ENCODE measurements at places on chromosomes 2 and 18.

GRCh38 chr2:162840598-162841246 lies 2.2 kb upstream of the KCNH7 start:
- DNase-seq = no peak

DNA sequence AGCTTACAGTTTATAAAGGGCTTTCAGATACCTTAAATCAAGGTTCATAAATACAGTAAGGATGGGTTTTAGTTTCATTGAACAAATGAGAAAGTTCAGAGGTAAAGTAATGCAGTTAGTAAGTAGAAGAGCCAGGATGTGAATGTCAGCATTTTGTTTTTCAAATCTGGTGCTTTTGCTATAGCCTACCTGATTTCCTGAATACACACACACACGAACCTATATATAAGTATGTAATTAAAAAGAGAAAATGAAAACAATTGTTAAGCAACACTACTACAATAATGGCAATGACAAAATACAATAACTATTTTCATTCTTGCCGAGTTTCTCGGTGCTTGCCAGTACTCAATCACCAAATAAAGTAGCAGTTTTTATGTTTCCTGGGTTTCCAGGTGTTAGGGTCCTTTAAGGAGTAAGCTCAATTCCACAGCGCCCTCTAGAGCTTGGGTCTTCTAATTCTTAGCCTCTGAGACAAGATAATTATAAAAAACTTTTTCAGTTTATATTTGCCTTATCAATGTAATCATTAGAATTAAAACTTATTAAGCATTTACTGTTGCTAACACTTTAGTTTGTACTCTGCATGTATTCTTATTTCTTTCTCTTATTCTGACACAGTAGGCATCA lies 512.9 kb upstream of the ACVR2A start:
- no peak for DNase-seq

DNA sequence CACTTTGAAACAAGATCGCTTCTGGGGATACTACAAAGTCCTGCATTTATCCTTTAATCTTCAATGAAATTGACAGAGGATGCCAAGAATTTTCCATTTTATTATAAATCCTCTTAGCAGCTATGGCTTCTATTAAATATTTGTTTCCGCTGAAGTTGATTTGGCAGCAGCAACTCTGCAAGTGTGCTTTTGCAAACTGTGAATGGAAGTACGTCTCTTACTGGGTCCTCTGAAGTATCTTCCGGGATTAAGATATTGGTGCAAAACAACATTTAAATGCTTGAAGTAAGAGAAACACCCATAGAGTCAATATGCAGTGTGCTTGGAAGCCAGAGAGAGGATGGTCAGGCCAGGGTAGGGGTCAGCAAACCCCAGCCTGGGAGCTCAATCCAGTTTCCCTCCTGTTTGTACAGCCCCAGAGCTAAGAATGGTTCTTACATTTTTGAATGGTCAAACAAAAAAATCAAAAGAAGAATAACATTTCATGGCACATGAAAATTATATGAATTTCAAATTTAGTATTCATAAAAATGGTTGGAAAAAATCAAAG lies 13.6 kb downstream of the CCDC68 start:
- no peak for DNase-seq

DNA sequence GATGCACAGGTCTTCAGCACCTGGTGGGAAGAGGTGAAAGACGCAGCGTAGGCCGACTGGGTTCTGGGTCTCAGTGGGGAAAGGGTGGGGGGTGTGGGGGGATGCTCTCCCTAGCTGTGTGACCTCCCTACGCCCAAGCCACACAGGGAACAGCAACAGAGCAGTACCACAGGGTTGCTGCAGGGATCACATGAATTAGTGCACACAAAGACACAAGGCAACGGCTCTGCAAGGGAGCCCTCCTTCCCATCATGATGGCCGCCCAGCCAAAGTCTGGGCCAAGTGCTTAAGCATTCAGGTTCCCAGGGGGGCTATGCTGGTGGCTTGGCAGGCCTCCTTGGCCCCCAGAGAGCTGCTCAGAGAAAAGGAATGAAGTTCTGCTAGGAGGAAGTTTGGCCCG lies 28.2 kb upstream of the GBX2 start:
- no peak for DNase-seq

DNA sequence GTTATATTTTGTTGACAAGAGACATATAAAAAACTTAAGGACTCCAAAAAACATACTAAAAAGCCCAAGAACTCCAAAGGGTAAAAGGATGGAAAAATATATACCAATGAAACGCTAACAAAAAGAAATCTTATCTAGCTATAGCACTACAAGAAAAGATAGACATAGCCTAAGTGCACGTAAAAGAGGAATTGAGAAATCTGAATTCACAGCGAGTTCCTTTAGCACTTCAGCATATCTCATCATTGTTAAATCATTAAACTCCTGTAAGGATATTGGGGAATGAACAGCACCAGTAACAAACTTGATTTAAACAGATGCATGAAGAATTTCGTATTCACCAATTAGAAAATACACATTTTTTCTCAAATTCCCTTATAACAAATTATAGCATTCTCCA lies 134.1 kb downstream of the CAPN13 start:
- DNase-seq = no peak

DNA sequence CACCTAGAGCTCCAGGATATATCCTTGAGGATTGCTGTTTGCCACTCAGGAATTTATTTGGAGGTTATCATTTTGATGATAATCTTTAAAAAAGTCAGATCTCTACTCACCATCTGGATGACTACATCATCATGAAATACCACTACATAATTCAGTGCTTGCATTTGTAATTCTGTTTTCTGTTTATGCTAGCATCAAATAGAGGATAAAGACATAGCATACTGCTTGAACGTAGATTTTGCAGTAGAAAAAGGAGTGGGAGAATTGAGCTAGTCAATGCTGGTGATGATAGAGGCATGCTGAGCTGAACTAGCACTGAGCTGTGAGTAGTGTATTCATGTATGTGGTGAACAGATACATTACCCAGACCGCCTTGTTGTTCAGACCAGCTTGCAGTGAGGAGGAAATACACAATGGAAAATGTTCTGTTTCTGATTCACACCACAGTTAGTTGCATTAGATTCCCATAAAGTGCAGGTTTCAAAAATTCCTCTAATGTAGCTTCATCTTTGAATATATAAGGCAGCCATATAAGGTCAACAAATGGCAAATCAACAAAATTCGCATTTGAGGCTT lies 68.8 kb upstream of the CDC42EP3 start:
- DNase-seq = no peak

- no peak for DNase-seq
These were observed 8.7 kb downstream of the RPRD1A start for GRCh38 chr18:36058674-36059073.

- peak; percentile 42 for DNase-seq
These were observed at the start of gene FTCDNL1 for GRCh38 chr2:199850718-199851500. Gene FTCDNL1, minus strand, starts transcription at chr2:199851192. Its CDS starts 2,230 bp downstream, at chr2:199848962.

DNA sequence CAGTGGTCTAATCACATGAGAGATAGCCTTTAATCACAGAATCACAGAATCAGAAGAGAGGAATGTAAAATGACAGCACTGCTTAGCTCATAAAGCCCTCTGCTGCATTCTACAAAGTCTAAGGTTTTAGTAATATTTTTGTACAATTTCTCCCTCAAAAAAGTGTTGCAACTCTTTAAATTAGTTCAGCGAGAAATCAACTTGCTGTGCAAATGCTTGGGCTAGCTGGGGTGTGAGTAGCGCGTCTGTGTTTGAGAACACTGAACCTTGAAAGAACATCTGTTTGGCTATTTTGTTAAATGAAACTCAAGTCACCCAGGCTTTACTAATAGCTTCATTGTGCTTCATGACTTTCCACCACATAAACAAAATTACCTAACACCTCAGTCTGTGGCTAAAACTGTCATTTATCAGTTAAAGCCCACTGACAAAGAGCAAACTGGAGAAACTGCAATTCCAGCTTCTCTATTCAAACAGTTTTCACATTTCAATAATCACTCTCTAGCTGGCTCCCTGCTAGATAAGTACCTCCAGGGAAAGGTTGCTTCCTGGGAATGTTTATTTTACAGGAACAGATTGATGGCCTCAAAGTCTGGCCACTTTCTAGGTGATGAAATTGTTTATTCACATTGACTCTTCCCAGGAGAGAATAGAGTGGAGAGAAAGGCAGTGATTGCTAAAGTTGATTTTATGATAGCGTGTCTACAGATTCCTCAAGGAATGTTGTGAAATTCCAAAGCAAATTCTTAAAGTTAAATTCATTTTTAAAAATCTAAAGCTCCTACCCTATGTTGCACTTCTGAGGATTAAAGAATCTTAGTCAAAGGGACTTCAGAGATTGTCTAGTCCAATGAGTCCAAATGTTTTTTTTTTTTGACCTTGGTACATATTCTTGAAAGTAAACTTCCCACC lies 36.0 kb upstream of the STAT1 start:
- DNase-seq = no peak

DNA sequence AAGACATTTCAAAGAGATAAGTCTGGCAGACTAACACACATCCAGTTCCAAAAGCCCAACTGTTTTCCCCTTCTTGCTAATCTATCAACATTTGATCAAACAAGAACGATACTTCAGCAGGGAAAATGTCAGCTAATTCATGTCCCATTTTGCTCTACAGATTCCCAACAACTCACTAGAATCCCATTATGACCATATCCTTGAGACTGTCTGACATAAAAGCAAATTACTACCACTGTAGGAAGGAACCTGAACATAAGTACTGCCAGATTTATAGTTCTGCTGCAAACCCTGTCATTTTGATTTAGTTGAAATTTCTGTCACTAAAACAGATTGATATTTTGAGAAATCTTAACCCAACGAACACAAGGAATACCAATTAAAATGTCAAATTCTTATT lies 193.0 kb upstream of the REG3G start:
- no peak for DNase-seq

DNA sequence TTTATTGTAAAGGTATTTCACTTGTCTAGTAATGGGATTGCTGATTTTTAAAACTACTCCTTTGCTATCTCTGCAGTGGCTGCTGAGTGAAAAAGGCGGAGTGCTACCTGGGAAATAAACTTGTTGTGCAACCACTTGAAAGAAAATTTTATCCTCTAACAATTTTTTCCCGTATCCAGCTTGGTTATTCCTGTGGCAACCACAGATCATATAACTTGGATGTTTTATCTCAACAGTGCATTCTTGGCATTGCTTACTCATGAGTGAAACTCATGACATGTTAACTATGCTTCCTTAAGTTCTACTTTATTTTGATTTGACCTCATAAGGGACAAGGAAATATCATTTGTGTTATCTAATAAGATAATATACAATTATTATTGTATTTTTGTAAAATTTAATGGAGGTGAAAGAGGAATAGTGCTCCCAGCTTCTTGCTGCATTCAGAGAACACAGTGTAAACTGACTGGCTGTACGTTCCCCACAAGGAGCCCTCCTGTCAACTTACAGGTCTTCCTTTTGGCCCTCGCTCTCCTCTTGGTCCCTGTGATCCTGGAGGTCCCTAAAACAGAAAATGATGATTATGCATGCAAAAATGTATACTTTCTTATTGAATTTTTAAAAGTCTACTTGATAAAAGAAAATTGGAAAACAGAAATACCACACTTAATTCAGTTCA lies 82.7 kb downstream of the COL5A2 start:
- DNase-seq = no peak

GRCh38 chr2:196459539-196459938 lies 180.0 kb upstream of the CCDC150 start:
- DNase-seq = no peak

DNA sequence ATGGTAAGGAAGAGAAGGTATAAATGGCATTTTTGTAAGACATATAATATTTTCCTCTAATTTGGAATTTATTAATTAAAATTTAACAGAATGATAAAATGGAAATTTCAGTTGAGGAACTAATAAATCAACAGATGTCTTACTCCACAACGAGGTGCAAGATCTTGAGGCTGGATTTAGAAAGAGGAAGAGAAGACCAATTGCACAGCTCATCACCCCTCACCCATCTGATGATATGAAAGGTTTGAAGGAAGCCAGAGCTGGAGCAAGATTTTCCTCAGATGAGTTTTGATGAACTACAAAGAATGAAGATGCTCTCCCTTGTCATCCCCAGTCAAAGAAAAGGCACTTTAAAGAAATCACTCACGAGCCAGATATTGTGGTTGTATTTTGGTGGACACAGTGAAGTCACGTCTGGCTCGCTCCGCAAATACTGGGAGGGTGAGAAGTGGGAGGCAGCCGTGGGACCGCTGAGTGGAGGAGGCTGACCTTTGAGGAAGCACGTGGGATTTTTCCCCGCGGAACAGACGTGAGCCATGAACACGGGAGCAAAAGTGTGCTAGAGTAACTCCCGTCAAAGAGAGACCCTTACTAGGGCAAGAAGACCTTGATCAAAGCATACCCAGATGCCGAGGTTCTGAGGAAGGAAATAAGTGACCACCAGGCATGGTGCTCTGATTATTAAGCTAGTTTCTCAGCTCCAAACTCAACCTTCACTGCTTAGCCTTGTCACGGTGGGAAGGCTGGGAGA lies 511.4 kb downstream of the RNF144A start:
- DNase-seq = no peak

GRCh38 chr18:12639990-12640880 lies 17.7 kb downstream of the SPIRE1 start:
- no peak for DNase-seq

DNA sequence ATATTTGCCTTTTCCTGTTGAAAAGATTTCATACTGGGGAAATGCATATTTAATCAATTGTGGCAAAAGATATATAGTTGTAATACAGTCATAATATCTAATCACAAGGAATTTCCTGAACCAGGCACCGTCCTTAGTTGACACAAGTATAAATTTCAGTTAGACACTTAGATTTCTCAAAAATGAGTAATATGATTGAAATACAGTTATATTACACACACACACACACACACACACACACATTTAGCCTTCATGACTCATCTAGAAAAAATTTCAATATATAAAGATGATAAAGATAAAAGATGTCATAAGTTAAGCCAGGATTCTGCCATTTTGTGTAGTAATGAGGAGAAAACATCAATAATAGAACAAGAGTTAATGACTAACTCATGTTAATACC lies 258.4 kb upstream of the ZNF804A start:
- no peak for DNase-seq

DNA sequence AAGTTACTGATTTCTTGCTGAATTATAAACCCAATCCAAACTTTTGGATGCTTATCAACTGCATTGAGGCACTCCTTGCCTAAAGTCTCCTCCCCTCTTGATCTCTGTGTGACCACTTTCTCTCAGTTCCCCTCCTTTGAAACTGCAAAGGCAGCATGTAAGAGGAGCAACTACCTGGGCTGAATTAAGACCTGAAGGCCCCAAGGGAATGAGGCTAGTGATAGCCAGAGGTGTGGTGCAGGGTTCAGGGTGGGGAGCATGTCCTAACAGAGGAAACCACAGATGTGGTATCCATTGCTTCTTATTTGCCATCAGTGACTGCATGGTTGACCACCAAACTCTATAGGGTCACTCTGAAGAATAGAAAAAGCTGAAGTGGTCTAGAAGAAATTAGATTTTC lies 557.9 kb downstream of the TNS1 start:
- no peak for DNase-seq

- no peak for DNase-seq
These were observed 24.7 kb downstream of the RAPH1 start for GRCh38 chr2:203510256-203510940.

GRCh38 chr2:221500501-221501209 lies 71.4 kb downstream of the EPHA4 start:
- DNase-seq = no peak
